ENCODE measurements at places on chromosomes 3 and 15.
A peak's percentile ranks its signal among the peaks of the same experiment; 100 is the strongest.

DNA sequence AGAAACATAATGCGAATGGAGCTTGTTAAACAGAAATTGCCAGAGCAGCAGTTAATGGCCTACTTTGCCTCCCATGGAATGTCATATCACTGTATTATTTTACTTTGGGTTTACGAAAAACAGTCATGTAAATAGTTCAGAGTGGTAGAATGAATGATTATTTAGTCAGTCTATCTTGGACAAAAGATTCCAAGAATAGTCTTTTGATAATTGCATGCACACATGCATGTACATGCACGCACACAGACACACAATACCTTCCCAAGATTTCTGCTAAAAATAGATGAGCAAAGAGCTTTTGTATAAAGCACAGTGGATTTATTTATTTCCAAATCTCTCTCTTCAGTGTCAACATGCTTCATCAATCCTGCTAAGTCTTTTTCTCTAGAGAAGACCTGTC is 800.7 kb downstream of the DIPK2A start:
- no peak for DNase-seq

GRCh38 chr15:61830536-61831330 is 229.5 kb downstream of the VPS13C start:
- no peak for DNase-seq

DNA sequence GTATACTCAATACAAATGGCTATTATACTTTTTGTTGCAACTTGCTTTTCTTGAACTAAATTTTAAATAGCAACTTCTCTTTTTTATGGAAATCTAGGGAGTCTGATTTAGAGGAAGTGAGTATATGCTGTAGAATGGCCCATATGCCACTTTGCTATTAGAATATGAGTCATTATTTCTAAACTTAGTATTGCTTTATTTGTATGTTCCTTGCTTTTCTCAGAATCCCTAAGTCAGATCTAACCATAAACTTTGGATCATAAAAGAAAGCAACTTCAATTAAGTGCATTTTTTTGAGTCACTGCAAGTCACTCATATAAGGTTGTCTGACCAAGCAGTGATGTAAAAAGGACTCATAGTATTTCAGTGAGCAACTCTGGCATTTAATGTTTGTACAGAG is 17.5 kb upstream of the SPTSSB start:
- no peak for DNase-seq

DNA sequence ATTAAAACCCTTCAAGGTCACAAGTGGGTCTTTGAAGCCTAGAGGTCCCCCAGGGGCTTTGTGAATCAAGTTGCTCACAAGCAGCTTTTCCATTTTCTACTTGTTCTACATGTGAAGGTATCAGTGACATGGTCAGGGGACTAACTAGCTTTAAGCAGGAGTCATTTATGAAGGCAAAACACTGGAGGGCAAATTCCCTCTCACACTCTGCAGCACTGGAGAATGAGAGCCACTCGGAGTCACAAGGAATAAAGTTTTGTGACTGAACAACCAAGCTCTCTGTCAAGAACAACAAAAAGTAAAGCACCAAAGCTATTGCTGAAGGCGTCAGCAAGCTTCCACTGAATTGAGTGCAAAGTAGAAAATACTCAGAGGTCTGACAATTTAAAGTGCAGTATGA is 609.0 kb downstream of the EDEM1 start:
- DNase-seq, result no peak

DNA sequence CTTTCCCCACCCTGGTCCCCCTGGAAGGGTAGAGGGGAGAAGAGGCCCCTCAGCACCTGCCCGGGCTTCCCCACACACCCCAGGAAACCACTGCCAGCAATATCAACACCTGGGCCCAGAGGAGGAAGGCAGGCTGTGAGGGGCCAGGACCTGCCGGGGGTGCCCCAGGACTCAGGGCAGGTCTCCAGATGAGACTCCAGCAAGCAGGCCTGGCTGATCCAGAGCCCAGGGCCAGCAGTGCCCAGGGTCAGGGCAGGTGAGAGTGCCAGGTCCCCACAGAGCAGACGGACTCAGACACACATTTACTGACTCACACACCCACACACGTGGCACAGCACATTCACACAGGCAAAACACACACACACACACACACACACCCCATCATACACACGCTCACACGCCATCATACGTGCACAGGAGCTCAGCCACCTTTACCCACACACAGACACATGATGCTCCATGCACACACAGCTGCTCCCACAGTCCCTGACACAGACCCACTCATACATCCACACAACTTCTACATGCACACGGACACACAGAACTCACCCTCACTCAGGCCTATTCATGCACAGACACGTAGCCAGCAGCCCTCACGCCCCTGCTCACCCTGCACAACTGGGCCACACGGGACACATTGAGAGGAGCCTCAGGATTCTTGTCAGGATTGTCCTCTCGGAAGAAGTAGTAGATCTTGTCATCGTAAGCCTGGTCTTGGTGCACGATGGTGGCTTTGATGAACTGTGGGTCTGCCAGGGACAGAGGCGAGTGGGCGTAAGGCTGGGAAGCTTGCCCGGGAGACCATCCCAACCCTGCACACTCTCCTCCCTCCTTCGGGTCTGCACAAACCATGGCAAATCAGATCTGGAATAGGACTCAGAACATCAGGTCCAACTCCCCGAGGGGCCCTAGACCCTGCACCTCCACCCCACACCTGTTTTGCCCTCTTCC is 17.5 kb downstream of the SEMA7A start:
- no peak for DNase-seq

GRCh38 chr15:84601555-84601838 is 688 bp downstream of the ZSCAN2 start:
- DNase-seq, result no peak

GRCh38 chr15:75177360-75178071 is 24.2 kb upstream of the C15orf39 start:
- DNase-seq, result no peak

DNA sequence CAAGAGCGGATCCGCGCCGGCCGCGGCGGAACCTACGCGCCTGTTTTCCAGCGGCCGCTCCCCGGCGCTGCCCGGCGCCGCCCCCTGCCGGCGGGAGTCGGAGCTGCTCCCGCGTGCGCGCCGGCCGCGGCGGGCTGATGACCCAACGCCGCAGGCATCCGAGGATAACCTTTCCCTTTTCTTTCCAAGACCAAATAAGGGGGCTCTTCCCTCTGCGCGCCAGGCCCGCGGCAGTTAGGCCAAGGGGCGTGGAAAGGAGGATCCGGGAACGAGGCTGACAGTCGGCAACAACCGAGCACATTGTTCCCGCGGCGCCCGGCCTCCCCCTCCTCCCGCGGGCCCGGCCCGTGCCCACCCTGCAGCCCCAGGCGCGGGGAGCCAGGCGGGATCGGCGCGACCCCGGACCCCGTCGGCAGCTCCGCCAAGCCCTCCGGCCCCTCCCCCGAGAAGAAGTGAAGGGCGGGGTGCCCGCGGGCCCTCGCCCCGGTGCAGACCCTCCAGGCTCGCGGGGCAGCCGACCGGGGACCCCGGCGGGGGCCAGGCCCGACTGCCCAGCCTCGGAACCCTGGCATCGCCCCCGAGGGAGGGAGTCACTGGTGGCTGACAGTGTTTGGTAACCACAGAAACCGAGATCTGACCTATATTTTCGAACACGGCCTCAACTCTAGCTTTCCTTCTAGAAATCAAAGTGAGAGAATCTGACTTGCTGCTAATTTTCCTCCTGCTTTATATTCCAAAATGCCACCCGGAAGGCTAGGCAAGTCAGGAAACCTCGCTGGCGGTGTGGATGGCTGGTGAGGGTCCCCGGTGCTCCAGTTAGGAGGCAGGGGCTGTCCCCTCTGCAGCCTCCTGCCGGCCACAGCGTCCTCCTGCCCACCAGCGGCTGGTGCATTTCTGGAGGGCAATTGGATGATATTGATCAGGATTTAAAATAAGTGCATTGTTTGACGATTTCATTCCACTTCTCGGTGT is 45.6 kb upstream of the SYNM start:
- DNase-seq, result peak; percentile 75

DNA sequence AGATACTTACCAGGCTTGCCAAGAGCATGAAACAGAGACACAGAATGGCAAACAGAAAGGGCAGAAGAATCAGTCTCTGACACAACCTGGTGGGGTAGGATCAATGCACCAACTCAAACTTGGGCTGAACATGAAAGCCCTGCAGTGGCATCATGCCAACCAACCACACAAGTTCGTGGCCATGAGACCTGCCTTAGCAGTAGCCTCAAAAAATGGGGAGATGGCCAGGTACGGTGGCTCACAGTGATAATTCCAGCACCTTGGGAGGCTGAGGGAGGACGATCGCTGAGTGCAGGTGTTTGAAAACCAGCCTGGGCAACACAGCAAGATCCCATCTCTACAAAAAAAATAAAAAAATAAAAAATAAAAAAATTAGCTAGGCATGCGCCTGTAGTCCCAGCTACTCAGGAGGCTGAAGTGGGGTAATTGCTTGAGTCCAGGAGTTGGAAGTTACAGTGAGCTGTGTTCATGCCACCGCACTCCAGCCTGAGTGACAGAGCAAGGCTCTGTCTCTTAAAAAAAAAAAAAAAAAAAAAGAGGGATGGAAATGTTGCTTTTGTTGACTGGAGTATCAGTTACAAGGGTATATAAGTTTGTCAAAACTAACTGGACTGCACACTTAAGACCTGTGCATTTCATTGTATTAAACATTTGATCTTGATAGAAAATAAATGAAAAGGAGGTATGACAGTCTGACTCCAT is 93.4 kb downstream of the XXYLT1 start:
- no peak for DNase-seq

GRCh38 chr3:9879830-9880549 is at the start of gene CIDEC:
TSS of gene CIDEC (minus strand) at chr3:9880253. CDS start at chr3:9878486, 1,767 bp downstream.
- DNase-seq, result no peak

- peak; percentile 37 for DNase-seq
These were observed 61.0 kb downstream of the TOP2B start for GRCh38 chr3:25603703-25604102.

DNA sequence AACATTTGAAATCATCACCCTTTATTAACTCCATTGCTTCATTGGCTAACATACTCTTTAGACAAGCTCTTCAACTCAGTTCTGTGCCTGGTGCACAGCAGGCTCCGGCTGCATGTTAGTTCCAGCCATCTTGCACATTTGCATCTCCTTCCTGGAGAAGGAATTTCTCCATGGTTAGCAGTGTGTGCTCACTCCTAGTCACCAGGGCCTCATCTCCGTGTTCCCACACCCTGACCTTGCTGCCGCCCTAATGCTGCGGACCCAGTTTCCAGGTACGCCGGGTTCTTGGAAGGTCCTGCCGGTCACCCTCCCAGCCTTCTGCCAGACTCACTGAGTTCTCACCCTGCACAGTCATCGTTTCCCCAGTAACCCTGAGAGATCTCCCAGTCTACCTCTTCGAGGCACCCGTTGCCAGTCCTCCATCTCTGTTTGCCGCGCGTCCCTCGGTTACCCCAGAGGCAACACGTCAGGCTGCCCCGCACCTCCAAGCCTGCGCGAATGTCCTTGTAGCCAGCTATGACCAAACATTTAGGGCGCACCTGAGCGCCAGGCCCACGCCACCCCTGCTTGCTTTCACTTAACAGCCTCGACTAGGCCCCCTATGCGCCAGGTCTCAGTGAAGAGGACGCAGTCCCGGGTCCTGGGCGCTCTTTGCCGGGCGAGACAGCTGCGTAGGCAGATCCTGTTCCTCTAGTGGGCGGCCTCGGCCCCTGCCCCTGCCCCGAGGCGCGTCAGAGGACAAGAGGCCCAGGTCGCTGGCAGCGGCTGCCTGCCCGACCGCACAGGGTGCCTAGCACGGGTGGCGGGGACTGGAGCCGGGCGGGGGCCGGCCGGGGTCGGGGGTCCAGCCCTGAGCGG is 747 bp upstream of the ZNF592 start:
- peak; percentile 72 for DNase-seq

DNA sequence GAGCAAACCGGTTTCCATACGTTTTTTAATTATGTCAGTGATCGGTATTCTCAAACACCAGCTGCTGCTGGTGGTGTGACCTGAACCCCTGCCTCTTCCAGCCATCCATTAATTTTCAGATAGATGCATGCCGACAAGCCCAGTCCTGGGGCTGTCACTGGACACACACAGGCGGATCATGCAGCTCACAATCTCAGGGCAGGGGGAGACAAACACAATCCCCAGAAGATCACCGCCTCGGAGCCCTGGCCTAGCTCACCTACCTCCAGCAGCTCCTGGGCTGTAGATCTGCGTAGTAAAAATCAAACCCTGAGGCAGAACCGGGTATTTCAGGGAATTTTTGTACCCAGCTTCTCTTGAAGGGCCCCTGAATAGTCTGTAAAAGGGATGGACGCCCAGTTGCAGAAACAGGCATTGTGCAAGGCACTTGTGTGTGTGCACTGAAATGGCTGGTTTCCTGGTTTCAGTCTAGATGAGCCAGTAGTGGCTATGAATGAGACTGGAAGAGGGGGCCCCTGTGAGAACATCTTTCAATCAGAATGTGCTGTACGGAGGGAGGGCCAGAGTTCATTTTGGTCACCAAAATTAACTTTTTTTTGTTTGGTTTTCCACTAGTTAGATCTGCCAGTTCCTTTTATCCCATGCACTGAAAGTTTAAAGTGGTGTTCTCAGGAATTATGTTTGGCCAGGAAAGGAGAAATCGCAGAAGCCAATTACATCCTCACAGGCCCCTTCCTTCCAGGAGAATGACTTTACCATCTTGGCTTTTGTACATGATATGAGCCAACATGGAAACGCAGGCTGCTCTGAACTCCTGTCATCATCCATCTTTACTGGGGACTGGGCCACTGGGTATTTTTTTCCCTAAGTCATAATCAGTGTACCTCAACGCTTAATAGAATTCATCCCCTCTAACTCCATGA is 55.0 kb upstream of the RPL32 start:
- no peak for DNase-seq

DNA sequence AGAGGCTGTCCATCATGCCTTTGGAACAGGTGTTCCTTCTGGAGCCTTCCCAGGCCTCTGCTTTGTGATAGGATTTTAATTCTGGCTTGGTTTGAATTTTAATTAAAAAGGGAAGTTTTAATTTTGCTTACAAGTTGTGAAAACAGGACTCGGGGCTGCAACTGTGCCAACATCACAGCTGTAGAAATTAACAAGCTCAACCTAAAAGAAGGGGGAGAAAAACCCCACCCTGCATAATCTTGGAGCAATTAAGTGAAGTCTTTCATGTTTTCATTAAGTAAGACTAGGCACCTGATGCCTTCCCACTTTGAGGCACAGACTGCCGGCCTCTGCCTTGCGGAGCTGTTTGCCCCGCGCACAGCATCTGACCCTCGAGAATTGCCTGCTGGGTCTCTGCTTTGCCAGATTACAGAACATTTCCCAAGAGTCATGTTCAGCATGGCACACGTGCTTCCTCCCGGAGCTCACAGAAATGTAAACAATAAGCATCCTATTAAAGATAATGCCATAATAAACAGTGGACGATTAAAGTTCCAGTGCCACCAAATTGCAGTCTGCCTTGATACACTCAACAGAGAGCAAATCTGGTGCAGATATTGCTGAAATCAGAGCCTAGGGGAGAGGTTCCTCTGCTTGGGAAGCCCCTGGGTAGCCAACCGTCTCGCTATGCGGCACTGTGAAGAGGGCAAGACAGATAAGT is 364.2 kb downstream of the LRTM1 start:
- no peak for DNase-seq

GRCh38 chr3:140829796-140830195 is 111.8 kb upstream of the SLC25A36 start:
- no peak for DNase-seq

GRCh38 chr3:101453961-101454360 is 59.1 kb downstream of the SENP7 start:
- DNase-seq, result no peak

GRCh38 chr15:45796433-45796832 is 161.6 kb downstream of the SQOR start:
- DNase-seq, result no peak

GRCh38 chr3:43185274-43185982 is 79.5 kb upstream of the POMGNT2 start:
- DNase-seq, result no peak

Data from heart right ventricle (tissue), 16 donors.